ENCODE measurements at places on chromosomes 7 and 10.

GRCh38 chr10:4049348-4049747 is 264.3 kb upstream of the KLF6 start:
- DNase-seq = no peak

DNA sequence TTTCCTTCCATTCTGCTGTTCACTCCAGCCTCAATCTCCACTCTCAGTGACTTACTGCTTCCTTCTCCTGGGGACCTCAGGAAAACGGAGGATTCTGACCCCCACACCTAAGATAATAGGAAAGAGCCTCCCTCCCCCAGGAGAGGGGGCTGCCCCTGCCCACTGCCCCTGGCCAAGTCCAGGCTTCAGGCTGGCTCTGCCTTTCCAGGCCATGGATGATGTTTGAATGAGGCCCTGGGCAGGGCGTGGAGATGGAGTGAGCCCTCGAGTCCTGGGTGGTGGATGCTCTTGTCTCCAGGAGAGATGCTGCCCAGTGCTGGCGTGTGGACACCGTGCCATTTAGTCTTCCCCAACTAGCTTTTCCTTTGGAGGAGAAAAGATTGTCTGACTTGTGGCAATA is 106.9 kb downstream of the INSYN2A start:
- DNase-seq = no peak

GRCh38 chr10:89665302-89665701 is 20.3 kb upstream of the PANK1 start:
- DNase-seq = no peak

DNA sequence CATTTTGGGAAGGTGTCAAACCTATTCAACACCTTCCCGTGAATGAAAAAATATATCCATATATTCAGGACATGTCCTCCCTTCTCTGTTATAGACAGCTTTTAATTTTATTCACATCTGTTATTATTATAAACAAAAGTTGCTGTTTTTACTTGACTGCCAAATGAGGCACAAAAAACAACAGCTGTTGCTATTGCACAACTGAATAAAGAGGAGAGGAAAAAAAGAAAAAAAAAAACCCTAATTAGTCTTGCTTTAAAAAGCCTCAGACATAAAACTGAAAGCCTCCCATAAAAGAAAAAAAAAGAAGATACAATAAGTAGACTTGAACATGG is 153.4 kb downstream of the BMPER start:
- no peak for DNase-seq

DNA sequence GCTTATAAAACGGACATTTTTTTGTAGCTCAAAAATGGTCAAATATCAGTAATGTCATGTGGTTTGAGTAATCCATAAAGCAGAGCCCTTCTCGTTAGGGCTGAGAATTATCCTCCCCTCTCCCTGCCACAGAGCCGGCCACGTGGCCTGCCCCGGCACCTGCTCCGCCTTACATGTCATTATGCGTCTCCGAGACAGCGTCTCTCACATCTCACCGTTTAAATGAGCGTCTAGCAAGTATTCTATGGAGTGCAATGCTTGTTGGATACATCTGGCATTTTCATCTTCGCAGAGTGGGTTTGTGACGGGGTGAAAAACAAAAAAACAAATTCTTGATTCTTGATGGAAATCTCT is 86.1 kb downstream of the CUX1 start:
- no peak for DNase-seq

GRCh38 chr10:87635498-87636312 is 24.0 kb upstream of the PAPSS2 start:
- DNase-seq = no peak

- DNase-seq = no peak
These were observed 72.5 kb downstream of the LRRC17 start for GRCh38 chr7:102985176-102985783.

DNA sequence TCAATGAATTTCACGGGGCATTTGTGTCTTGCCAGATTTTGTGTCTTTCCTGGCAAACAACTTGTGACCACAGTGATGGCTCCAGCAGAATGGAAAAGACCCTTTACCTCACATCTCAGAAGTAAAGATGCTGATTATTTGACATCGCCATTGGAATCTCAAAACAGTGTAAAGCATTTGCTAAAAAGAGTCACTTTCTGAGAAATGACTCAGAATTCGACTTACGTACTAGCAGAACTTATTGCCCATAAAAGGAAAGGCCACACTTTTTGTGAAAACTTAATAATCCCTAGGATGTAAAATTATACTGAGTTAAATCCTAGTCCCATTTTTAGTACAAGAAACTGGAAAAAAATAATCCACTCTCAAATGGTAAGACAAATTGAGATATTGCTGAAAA is 35.9 kb upstream of the PRKCQ start:
- DNase-seq = no peak

- no peak for DNase-seq
These were observed 394.9 kb downstream of the DGKB start for GRCh38 chr7:14507617-14508016.

DNA sequence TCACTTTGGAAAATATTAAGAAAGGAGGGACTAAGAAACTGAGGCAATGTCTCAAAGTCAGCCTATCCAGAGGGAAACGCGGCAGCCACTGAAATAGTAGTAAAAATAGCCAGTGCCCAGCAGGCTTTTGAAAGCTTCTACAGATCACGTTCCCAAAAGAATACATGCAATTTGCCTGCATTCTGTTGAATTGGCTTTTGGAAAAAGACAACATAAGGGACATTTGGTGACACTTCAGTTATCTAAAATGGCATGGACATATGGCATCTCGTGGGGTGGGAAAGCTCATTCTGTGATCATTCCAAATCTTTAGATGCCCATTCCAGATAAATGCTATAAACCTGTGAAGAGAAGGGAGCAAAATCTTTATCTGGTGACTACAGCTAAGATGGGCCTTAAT is 82.8 kb upstream of the PDE1C start:
- no peak for DNase-seq

DNA sequence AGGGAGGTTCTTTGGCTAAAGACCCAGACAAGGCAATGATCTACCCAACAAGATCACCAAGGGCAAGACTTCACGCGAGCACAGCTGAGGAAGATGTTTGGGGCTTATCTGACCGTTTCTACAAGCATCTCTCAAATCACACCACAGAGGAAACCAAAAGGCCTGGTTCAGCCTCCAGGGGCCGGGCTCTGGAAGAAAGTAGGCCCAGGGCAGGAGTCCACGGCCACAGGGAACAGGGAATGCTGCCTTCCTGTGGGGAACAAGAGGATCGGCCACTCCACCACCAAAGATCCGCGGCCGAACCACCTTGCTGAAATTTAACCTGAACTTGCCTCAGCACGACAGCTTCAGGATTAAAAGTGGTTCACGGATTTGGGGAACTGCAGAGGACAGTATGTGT is 332.5 kb downstream of the PTPRN2 start:
- DNase-seq = no peak

GRCh38 chr7:84447636-84448293 is 253.2 kb upstream of the SEMA3A start:
- no peak for DNase-seq

- DNase-seq = no peak
These were observed 26.0 kb downstream of the CTNNA3 start for GRCh38 chr10:67669978-67670377.
